Activated effector memory CD4-positive, alpha-beta T cell treated with Interleukin-2 at 50 U/mL for 16 hours (primary cell): ENCODE measurements at places on chromosomes 5 and 9.

DNA sequence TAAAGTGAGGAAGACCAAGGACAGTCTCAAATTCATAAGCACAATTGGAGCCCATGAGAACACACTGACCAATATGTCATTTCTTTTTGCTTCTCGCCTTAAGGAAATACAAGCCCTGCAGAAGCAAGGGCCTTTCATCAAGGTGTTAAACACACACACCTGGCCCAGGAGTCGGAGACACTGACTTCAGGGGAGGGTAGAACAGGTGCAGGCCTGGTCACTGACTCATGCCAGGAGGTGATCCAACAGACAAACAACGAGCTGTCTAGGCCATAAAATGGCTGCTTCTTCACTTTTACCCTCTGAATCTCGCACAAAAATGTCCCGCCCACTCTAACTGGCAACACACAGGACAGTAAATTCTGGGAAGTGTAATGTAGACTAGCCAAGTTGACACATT, 62.7 kb downstream of the RGMB start:
- DNase-seq: no peak

- no peak for DNase-seq
Measured at GRCh38 chr5:107516452-107517184, 154.1 kb downstream of the EFNA5 start.

- no peak for DNase-seq
Measured at GRCh38 chr5:1011741-1012312, 3.2 kb downstream of the NKD2 start.

DNA sequence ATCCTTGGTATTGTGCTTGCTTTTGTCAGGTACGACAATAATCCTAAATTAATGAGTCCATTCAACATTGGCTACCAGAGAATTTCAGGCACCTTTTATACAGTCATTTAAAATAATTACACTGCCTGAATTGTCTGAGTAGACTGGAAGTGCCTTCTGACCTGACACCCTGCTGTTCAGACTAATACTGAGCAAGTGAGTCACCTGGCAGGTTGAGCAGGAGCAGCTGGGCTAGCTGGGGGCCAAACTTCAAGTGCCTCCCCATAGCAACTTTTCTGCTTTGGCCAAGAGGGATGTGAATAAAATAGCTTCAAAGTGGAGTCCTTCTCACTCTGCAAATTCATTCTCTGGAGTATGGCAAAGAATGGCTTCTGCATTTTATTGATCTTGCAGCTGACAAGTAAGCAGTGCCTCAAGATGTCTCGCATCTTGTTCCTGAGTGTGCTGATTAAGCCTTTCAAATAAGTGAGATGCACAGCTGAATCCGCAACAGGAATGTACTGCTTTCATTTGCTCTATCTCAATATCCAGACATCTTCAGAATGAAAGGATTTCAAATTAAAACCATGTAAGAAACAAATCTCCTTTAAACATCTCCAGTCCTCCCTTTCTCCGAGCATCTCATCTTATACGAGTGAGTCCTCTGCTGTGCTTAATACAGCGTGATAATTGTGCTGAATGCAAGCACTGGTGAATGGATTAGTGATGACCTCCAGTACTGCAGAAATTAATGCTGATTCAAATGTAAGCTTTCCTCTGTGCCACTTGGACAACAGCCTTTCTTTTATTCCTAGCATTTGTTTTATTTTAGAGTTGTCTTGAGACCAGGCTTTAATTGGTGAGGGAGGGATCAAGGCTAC, 271.2 kb downstream of the EDIL3 start:
- DNase-seq: no peak

- no peak for DNase-seq
Measured at GRCh38 chr5:111453295-111453694, 59.0 kb downstream of the STARD4 start.

DNA sequence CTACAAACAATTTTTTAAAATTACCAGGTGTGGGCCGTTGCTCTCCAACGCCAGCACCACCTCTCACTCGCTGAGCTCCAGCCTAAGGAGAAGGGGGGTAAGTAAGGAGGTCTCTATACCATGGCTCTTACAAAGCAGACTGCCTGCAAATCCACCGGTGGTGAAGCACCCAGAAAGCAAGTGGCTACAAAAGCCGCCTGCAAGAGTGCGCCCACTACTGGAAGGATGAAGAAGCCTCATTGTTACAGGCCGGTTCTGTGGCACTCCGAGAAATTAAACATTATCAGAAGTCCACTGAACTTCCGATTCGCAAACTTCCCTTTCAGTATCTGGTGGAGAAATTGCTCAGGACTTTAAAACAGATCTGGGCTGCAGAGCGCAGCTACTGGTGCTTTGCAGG, 46.0 kb downstream of the CDO1 start:
- DNase-seq: no peak

DNA sequence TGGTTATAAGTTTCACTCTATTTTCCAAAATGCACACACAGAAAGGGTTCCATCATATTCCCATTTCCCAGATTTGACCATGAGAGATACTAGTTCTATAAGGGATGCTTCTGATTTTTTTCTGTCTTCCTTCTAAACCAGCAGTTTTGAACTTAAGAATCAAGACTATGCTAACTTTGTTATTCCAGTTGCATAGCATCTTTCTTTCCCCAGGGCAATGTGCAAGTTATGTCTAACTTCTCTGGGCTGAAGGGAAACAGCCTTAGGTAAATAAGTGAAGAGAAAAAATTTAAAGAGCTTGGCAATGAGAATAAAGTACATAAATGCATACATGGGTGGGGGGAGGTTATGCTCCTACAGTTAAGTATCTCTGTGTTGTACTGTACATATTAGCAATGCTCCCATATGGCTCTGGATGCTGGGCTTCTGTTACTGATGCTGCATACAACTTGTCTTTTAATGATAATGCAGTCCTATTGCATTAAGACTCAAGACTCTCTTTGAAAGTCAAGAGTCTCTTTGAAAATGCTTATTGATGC, 125.8 kb upstream of the SLC12A2 start:
- DNase-seq: no peak

- no peak for DNase-seq
Measured at GRCh38 chr5:135240781-135241360, 158.2 kb downstream of the MACROH2A1 start.

GRCh38 chr9:69900406-69900805, 79.8 kb downstream of the CFAP95 start:
- no peak for DNase-seq

DNA sequence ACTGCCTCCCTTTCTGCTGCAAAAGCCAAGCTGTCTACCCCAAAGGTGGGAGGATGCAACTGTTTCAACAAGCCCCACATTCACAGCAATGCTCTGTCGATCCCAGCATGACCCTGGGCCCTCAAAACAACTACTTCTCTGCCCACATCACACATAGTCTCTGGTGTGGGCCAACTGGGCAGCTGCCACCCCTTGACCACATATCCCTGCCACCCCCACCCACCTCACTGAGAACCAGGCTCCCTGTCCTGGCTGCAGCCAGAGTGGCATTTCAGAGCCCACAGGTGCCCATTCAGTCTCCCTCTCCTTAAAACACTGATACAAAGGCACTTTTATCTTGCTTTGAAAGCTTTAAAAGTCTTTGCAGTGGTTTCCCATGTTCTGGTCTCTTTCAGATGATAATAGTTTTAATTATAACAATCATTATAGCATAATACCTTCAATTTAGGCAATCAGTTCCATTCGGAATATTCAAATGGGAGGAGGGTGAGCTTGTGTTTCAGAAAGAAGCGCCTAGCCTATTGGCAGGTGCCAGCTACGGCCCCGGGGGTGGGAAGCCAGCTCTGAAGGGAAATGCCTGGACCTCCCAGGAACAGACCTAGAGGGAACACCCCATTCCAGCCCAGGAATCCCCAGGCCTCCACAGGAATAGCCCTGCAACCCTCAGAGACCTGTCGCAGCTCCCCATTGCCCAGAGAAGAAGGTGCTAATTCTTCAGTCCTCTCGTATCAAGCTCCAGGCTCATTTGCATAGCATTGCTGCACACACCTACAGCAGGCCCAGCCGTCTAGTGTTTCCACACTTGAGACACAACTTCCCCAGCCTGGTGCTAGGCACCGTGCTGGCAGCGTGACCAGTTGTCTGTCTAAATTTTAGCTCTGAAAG, 90.8 kb downstream of the C5orf15 start:
- DNase-seq: no peak

- DNase-seq: no peak
Measured at GRCh38 chr9:92253656-92254055, 39.8 kb downstream of the IARS1 start.

DNA sequence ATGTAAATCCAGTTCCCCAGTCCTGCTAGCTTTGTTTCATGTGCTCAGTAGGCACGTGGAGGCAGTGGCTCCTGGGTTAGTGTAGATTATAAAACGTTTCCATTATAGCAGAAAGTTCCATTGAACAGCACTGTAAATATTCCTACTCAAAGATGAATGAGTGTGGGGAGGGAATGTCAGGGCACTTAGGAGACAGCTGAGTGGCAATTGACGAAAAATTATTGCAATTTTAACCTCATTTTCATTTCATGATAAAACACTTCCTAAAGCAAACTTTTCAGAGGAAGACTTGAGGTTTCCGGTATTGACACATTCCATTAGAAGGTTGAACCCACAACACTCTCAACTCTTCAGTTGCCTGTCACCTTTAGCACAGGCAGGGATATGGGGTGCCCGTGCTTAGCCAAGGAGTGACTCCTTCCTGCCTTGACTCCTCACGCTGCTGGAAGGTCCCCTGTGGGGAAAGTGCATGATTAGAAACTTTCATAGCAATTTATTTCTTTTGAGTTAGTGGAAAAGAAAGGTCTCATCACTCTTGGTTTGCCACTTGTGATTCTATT, 41.2 kb downstream of the SLC46A2 start:
- DNase-seq: no peak

GRCh38 chr9:15999422-16000339, 446.8 kb downstream of the CCDC171 start:
- no peak for DNase-seq

- no peak for DNase-seq
Measured at GRCh38 chr5:24363789-24364481, 280.8 kb downstream of the CDH10 start.

DNA sequence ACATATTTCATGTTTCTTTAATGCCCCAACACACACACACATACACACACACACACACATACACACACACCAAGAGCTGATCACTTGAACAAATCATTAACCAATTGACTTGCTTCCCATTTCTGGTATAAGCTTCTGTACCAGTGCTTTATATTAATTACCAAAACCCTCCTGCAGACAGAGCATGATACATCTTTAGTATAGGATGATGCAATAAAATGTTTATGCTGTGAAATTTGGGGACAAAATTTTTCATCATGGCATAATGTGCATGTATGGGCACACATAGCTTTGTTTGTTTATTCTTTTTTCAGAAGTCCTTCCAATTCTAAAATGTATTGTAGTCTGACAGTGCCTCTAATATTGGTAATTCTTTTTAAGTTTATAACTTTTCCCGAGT, 34.5 kb downstream of the SLC1A3 start:
- no peak for DNase-seq

DNA sequence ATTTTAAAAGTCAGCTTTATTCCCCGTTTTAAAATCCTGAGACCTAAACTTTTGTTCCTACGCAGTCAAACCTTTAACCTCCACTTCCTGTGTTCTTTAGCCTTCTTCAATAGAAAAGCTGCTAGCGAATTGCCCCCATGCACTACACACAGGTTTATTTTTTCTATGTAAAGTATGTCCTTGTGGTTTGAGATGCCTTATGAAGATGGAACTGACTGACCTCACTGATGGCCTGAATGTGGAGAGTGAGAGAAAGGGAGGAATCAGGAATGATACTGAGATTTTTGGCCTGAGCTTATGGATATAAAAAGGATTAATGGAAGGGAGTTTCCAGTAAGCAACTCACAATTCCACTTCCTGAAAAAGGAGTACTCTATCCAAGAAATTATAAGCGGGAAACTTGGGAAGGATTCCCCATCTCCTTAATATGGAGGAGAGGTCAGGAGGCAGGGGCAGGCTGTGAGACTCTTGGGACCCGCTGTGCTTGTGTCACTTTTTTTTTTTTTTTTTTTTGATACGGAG, 89.5 kb downstream of the UGCG start:
- DNase-seq: no peak

- DNase-seq: peak; percentile 58
Measured at GRCh38 chr5:143002459-143003327, 232.5 kb downstream of the ARHGAP26 start.

GRCh38 chr9:119794836-119795235, 425.6 kb upstream of the BRINP1 start:
- no peak for DNase-seq

- DNase-seq: no peak
Measured at GRCh38 chr9:126709241-126709640, 95.5 kb downstream of the LMX1B start.

DNA sequence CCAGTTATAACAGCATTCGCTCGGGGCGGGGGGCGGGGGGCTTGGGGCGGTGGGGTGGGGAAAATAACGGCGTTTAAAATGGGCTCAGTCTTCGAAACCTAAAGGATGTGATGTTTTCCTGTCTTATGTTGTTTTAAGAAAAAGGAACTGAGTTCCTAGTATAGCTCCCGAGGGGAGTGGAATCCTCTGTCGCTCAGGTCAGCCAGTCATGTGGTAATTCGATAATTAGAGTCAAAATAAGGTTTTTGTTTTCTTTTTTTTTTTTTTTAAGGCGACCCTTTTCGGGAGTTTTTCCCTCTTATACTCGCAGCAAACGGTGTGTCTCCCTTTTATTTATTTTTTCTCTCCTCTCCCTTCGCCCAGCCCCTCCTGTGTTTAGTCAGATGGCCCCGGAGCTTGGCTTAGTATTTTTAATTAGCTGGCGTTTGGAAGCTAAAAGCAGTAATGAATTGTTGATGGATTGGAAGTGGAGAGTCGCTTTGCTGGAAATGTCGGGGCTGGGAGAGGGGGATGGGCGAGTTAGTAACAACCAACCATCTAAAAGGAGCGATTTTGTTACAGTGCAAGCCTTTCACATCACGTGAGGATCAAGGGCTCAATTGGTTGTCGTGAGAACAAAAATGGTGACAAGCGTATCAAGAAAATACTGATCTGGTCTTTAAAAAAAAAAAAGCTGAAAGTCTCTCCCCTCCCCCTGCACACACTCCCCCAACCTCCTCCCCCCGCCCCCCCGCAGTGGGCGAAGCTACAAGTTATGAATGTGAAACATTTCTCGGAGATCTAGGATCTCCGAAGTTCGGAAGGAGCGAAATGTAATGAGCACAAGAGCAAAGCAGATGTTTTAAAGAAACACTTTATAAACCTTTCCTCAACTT, 714 bp upstream of the ZNF608 start:
- DNase-seq: no peak

DNA sequence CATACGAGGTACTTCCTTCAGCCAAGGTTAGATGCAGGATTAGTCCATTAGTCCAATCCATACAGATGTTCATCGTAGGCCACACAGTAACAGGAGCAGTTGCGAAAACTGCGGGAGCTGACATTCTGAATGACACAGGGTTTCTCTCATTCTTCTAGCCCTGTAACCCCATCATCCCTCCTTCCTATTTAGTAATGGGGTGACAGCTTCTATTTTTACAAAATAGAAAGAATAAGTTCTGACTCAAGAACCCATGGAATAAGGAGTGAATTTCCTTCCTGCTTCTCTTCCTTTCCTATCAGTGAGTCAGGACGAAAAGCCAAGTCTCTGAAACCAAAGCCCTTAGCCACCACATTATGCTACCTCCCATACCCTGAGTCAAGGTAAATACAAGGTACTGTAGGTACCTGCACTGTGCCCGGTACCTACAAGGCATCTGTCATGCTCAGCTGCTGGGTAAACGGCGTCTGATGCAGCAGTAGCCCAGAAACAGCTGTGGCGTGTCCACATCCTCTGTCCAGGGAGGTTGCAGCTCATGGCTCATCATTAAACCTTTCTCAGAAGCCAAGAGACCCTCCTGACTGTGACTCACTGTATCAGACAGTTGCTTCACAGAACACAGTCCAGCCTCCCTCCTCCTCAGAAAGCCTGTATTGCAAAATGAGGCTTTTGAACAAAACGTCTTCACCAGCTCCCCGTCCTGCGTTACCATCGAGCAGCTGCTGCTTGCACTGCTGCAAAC, 84.2 kb downstream of the ESM1 start:
- DNase-seq: no peak
